ENCODE measurements at places on chromosomes 6 and 20.

DNA sequence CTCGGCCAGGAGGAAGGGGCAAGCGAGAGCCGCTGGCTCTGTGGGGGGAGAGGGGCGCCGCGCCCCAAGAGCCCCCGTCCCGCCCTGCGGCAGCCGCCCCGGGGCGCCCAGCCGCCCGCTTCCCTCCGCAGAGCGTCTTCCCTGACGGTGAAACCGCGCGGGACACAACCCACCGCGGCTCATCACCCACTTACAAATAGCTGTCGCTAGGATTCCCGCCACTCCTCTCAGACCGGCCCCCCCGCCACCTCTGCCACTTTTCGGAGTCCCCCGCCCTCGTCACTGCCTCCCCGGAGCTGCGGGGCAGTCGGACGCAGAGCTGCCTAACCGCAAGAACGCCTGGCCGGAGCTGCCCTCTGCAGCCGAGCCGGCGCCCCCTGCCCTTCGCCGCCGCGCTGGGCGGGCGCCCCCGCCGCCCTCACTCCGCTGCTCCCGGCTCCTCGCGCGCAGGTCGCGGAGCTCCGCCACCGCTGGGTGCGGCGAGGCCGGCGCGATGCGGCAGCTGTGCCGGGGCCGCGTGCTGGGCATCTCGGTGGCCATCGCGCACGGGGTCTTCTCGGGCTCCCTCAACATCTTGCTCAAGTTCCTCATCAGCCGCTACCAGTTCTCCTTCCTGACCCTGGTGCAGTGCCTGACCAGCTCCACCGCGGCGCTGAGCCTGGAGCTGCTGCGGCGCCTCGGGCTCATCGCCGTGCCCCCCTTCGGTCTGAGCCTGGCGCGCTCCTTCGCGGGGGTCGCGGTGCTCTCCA is at the start of gene SLC35D3:
SLC35D3 (plus strand) TSS at position 366 of the 749 bp plus-strand sequence; CDS start at position 494, 128 bp downstream.
- no peak for DNase-seq

- DNase-seq: no peak
Observed at GRCh38 chr20:49786196-49786595, 26.4 kb upstream of the SLC9A8 start.

DNA sequence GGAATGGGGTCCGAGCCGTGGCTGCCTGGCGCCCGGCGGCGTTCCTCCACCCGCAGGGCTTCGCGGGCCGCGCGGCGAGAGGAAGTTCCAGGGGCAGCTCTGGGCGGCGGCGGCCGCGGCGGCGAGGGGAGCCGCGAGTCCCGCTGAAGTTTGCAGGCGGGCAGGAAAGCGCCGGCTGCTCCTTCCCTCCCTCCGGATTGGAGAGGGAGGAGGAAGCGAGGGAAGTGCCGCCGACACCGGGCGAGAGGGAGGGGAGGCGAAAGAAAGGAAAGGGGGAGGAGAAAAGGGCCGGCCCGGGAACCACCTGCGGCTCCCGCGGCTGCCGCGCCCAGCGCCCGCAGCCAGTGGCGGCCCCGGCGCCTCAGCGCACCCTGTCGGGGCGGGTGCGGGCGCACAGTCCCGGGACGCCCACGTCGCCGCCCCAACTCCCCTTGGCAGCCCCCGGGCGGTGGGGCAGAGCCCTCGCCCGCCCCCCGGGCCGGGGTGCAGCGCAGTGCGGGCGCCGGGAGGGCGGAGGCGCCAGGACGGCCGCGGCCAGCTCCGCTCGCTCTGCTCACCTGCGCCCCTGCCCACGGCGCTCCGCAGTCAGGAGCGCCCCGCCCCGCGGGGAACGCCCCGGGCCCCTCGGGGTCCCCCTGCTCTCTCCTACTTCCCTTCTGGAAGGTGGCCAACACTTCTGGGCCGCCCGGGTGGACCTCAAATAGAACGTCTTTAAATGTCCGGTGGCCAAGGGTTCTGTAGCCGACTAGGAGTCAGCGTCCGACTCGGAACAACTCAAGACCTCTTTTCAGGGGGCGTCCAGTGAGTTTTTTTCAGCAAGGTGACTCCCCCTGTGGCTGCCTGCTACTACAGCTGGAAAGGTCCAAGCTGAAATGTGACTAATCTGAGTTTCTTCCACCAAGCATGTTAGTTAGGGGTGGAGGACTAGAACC is 80.3 kb upstream of the CCDC28A start:
- no peak for DNase-seq

DNA sequence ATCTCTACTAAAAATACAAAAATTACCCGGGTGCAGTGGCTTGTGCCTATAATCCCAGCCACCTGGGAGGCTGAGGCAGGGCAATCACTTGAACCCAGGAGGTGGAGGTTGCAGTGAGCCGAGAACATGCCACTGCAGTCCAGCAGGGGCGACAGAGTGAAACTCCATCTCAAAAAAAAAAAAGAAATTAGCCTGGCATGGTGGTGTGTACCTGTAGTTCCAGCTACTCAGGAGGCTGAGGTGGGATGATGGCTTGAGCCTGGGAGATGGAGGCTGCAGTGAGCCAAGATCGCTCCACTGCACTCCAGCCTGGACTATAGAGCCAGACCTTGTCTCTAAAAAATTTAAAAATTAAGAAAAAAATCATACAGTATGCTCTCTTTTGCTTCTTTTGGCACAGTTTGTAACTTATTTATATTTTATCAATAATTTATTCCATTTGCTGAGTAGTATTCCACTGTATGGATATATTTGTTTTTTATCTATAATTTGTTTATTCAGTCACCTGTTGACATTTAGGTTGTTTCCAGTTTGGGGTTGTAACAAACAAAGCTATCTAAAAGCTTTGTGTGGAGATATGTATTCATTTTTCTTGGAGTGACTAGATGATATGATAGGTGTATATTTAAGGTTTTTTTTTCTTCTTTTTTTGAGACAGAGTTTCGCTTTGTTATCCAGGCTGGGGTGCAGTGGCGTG is 8.0 kb upstream of the MYBL2 start:
- no peak for DNase-seq

GRCh38 chr6:4134841-4135664 is at the start of gene ECI2:
ECI2 (minus strand) TSS chr6:4135575; CDS start chr6:4135560, 15 bp downstream.
- peak; percentile 42 for DNase-seq

DNA sequence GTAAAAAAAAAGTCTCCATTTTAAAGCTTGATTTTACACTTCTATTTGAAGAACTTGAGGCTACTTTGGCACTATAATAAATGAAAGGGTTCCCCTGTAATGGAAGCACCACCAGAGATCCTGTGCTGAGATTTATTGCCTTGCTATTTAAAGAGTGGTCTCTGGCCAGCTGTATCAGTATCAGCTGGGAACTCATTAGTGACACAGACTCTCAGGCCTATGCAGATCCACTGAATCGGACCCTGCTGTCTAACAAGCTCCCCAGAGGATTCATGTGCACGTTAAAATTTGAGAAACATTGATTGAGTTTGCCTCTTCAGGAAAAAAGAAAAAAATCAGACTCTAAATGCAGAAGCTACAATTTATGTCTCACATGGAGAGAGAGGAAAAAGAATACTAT is 299.9 kb upstream of the BMP2 start:
- DNase-seq: no peak

GRCh38 chr6:131456565-131456964 is 116.5 kb upstream of the ARG1 start:
- no peak for DNase-seq

DNA sequence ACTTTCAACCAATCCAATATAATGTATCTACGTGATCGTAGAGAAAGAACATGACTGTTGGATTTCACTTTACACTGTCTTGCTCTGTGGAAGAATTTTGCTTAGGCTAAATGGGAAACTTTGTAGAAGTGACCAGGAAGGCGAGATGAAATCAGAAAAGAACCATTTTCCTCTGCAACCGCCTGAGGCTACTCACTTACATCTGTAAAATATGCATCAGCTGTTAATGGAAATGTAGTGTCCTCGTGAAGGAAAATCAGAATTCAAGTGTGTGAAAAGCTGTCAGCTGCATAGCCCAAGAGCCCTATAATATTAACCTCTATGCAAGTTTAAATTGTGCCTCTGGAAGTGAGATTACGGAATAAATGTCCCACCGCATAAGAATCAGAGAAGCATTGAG is 277.9 kb downstream of the C6orf118 start:
- DNase-seq: no peak

GRCh38 chr6:139872665-139873064 is 498.2 kb upstream of the CITED2 start:
- no peak for DNase-seq

DNA sequence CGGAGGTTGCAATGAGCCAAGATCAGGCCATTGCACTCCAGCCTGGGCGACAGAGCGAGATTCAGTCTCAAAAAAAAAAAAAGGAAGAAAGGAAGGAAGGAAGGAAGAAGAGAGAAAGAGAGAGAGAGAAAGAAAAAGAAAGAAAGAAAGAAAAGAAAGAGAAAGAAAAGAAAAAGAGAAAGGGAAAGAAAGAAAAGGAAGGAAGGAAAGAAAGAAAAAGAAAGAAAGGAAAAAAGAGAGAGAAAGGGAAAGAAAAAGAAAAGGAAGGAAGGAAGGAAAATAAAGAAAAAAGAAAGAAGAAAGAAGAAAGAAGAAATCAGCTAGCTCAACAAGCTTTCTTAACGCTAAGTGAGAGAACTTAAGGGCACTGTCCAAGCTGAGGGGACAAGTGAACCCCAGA is 7.6 kb upstream of the MATN4 start:
- DNase-seq: no peak

DNA sequence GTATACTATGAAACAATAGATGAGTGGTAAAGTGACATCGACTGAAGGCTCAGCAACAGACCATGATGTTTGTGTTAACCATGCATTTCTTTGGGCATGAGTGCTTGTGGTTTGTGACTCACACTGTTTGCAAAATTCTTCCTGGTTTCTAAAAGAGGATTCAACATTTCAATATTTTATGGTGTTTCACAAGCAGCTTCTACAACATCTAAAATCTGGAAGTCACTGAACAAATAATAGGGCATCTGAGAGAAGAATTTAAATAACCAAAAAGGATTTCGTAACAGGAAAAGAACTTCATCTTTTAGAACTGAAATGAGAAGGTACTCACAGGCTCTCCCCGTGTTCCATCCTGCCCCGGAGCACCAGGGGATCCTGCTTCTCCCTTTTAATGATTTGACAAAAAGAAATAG is 146.2 kb downstream of the COL21A1 start:
- DNase-seq: no peak

DNA sequence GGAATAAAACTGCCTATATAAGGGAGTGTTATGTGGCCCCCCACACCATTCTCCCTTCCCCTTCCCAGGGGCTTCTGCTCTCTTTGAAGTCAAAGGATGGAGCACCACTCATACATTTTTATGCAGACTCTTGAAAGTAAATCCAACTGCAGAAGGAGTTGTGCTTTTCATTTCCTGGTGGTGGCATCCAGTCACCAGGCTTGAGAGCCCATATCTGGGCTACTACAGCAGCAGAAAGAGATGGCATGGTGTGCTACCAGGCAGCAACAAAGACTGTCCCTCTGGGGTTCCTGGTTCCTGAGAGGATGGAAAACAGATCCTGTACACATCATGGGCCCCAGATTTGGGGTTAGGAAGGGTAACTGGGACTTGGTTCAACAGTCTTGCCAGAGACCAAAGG is 226.4 kb downstream of the CLIC5 start:
- no peak for DNase-seq

DNA sequence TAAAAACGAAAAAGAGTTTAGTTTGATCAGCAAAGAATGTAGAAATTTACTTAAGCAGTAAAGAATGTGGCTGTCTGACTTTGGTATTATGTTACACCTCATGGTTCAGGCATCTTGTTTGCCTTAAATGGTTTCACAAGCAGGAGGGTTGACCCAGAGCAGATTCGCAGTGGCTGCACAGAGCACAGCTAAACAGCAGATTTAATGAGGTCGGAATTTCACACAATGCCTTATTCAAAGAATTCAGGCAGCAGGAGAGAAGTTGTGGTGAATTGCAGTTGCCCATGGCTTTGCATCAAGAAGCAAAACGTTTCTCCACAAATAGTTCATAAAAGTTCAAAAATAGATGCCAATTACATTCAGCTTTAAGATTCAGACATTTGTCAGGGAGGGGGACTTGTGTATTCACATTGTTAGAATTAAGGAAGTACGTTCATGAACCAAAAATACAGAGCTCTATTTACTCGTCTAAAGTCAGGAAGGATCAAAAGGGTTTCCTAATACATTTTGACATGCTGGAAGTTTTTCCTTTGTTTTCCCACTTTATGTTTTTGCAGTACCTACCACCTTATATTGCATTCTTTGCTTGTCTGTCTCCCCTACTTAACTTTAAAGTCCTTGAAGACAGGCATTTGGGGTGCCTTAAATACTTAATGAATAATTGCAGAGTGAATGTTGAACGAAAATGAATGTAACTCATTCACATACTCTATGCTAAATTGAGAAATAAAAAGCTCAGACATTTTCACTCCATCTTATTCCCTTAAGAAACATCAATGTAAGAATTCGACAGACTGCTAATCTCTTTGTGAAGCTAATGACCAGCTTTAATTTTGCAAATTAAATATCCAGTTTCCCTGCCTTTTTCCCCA is 1163.6 kb upstream of the CITED2 start:
- DNase-seq: no peak

DNA sequence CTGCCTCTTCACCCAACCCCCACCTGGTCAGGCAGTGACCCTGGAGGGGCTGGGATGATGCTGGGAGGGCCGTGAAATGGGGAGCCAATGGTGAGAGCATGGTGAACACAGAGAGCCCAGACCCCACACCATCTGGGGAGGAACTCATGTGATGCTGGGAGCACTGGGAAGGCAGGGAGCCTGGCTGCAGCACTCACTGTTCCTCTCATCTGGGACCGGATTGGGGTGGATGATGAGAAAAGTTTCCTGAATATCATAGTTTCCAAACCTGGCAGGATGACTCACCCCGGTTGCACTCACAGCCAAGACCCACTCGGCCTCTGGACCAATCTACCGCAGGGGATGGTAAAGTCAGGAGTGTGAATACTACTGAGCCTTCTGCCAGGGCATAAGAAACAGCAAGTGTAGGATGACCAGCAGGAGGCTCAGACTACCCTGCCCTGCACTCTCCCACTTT is 21.8 kb downstream of the ULBP1 start:
- no peak for DNase-seq

DNA sequence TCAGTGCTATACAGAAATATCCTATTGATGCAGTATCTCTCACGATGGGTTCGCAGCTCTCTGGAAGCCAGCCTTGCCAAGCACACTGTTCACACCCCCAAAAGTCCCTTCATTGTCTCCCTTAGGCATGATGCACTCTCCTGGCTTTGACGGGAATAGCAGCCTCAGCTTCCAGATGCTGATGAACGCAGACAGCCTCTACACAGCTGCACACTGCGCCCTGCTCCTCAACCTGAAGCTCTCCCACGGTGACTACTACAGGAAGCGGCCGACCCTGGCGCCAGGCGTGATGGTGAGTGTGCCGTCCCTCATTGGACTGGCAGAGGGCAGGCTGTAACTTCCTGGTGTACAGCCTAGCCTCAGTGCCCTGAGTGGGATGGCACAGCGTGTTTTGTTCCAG is 60.0 kb upstream of the PBOV1 start:
- DNase-seq: no peak

GRCh38 chr6:166032366-166033200 is 135.1 kb downstream of the TBXT start:
- DNase-seq: no peak

All from cerebellar nuclear complex (tissue), 1 donor.